NCI-H1092 (cell line): ENCODE measurements at places on chromosomes 3 and 15.

DNA sequence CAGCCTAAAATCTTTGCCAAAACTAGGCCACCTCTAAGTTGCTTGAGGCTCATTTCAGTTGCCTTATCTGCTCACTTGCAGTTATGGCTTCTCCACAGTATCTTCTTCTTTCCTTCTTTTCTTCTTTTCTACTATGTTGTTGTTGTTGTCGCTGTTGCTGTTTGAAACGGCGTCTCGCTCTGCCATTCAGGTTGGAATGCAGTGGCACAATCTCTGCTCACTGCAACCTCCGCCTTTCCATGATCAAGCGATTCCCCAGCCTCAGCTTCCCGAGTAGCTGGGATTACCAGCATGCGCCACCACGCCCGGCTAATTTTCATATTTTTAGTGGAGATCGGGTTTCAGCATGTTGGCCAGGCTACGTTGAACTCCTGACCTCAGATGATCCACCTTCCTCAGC, 210.8 kb upstream of the NR2F2 start:
- no peak for DNase-seq

DNA sequence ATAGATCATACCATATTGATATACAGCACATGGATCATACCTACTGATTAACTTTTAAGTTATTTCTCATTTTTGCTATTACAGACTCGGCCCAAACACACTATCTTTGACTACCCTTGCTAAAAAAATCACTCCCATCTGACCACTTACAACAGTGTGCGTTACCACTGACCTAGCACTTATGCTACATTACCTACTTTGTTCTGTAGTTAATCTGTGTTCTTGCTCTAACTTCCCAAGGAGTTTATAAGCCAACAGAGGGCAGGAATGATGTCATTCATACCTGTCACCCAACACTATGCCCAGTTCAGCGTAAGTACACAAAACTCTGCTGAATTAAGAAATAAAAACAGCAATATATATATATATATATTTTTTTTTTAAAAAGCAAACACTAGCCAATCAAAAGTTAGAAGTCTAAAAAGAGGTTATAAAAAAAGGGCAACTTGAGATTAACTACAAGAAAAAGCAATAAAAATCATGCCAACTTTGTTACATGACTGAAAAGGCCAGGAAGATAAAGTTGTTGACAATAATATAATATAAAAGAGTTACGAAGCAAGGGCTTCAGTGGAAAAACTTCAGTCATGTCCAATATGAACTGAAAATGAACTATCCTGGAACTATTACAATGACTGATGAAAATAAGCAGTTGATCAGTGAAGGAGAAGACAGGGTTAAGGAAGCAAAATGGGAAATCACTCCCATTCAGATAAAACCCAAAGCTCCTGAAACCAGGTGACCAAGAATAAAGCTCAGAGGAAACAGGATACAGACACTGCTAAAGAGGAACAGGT, 33.6 kb downstream of the EDC3 start:
- DNase-seq: no peak

DNA sequence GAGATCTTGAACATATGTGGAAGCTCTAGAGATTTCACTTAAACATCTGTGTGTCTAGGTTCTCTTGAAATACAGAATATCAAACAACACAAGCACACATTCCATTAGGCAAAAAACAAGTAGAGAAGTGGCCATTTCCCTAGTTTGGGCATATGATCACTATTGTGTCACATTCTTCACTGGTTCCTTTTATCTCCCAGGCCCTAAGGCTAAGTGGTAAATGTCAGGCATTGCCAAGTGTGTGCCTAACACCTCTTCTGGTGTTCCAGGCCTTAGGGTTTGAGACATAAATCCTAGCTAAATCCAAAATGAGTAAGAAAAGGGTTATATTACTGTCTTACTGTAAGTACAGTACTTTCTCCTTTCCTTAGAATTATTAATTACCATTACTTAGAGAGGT, 880.1 kb downstream of the PDCD6IP start:
- DNase-seq: no peak

- peak; percentile 33 for DNase-seq
Observed at GRCh38 chr15:101138913-101139880, 112.7 kb downstream of the CHSY1 start.

DNA sequence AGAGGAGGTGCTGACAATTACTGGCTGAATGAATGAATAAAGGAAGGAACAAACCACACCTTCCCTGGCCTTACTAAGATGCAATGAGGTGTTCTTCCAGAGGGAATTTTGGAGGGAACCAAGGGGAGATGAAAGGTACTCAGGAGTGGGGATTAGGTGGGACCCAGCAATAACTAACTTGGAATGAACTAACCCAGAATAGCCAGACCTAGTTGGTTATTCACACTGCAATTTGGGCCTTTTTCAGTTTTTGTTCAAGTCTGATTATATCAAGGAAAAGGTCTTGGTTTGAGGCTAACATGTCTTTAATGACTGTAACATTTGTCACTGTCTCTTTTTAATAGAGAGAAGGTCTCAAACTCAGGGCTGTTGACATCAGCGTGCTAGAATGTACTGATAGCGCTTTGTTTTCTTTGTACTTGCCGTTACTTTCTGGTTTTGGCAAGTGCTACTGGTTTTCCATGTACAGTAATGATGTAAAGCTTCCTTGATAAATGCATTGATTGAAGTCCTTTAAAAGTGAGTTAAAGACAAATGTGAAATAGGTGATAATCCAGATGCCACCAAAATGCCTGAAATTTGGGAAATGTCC, 3.2 kb upstream of the PLXND1 start:
- DNase-seq: no peak

DNA sequence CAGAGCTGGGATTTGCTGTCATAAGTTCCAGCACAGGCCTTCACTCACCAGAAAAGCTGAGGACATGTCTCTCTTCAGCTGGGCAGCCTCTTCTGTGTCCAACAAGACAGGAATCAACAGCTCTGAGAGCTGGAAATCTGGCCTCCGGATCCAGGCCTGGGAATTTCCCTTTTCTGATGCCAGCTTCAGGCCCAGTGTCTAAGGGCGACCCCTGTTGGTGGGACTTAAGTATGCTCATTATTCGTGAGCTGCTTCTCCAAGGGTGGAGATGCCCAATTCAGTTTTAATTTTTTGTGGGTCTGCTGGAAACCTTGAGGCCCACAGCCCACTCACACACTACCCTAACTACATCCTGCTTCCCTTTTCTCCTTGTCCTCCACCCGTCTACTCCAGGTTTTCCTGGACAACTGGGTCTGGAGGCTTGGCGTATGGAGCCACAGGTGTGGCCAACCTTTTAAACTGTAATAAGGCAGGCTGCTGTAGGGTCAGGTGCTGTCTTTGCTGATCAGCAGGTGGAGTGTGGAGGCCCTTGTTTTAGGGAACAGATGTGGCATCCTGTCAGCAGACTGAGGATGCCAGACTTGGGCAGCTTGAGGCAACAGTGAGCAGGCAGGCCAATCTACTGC, 2.6 kb upstream of the CEMIP start:
- DNase-seq: peak; percentile 21

DNA sequence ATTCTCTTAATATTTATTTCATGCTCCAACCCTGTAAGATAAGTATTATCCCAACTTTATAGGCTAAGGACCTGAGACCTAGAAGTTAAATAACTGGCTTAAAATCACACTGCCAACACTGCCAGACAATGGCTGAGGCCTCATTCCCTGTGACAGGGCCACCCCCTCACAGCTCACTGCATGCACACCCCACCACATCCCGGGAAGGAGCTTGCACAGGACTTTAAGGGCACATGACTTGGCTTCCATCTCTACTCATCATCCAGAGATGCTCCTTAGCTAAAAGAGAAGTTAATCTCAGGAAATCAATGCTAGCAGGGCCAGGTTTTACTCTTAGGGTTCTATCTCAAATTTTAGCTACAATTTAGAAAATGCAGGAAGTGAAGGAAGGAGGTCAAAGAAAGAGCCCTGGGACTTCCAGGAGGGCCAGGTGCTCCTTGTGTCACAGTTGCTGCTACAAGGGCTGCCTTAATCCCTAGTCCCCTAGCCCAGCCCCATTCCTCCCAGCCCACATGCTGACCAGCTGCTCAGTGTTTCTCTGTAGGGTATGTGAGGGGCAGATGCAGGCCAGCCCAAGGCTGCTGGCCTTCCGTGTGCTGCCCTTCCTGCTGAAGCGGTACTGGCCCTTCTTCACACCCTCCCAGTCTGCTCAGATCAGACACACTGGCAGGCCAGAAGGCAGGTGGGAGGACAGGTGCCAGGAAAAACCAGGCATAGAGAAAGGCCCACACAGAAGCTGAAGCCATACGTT, 53.5 kb downstream of the WWTR1 start:
- no peak for DNase-seq

- no peak for DNase-seq
Observed at GRCh38 chr3:111763001-111763471, 96.0 kb upstream of the PHLDB2 start.

DNA sequence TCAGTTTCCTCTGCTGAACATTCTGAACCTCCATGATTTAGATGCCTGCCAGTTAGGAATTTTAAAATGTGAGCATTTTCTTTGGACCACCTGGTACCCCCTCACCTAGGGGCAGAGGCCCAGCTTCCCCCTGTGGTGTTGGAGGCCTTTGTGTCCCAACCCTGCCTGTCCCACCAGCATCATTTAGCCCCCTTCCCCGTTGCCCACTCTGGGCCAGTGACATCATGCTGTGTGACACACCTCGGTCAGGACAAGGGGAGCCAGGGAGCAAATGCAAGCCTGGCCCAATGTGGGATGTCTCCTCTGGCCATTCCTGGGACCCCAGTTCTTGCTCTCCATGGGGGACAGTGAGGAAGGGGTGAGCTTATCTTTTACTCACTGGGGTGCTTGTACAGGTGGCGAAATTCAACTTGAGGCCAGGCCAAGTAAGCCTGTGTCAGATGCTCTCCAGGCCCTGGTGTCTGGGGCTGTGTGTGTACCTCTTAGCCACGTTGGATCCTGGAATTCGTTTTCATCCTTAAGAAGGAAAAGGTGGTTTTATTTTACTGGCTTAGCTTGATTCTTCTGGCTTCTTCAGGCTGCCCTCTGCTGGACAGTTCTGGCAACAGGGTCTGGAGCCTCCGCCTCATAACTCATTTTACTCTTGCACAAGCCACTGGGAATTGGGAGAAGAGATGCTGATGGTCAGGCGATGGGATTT, 49.7 kb upstream of the MYZAP start:
- DNase-seq: peak; percentile 9

DNA sequence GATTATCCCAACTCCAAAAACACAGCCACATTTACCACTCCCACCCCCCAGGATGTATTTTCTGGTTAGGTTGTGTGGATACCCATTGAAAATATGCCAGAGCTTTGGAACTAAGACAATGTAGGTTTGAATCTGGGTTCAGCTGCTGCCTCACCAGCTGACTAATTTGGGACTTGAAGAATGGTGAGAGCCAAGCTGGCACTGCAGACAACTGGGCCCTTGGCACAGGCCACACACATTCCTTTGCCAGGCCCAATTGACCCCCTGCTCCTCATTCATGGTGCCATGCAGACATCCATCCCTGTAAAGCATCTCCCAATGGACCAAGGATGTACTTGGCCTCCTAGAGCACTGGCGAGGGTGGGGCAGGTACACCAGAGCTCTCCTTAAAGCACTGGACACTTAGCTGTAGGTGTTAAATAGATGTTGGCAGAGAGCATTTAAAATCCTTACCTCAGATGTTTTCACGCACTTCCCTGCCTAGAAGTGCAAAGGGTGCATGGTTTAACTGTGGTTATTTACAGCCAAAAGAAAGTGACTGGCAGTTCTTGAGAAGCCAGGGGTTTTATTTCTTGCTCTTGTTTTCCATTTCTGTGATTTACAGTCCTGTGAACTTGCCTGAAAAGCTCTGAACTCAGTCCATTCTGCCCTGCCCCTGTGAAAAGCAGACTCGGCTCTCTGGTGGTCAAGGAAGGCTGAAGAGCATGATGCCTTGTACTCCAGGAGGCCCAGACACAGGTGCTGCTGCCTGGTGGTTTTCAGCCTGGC, 138.5 kb downstream of the CLSTN2 start:
- DNase-seq: no peak
